ENCODE measurements at places on chromosomes 5 and 9.
A peak's percentile ranks its signal among the peaks of the same experiment; 100 is the strongest.

- H3K36me3 ChIP-seq: peaks cover 8% of the 10 kb centered on the region
- peaks cover 28% of the 10 kb centered on the region for H3K4me1 ChIP-seq
- no peaks in the 10 kb centered on the region for H3K27me3 ChIP-seq
- no peak overlapping the region for H3K4me3 ChIP-seq
- H3K27ac ChIP-seq: peak overlapping the region; percentile 35
These were observed 12.2 kb downstream of the TRAF1 start for GRCh38 chr9:120914396-120914795.

DNA sequence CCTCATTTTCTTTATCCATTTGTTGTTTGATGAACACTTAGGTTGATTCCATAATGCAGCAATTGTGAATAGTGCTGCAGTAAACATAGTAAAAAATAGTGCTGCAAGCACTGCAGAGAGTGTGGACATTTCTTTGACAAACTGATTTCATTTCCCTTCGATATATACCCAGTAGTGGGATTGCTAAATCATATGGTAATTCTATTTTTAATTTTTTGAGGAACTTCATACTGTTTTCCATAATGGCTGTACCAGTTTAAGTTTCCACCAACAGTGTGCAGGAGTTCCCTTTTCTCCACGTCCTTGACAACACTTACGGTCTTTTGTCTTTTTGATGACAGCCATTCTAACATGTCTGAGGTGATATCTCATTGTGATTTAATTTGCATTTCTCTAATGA is 138.2 kb upstream of the PLPPR1 start:
- no peak overlapping the region for H3K4me3 ChIP-seq
- H3K27me3 ChIP-seq: no peaks in the 10 kb centered on the region
- DNase-seq: no peak
- no peaks in the 10 kb centered on the region for H3K4me1 ChIP-seq
- no peak overlapping the region for H3K27ac ChIP-seq

GRCh38 chr5:10124287-10124686 is 125.4 kb downstream of the ATPSCKMT start:
- no peak overlapping the region for H3K4me3 ChIP-seq
- H3K27ac ChIP-seq: peak overlapping the region; percentile 56
- no peaks in the 10 kb centered on the region for H3K36me3 ChIP-seq
- H3K27me3 ChIP-seq: no peaks in the 10 kb centered on the region
- H3K4me1 ChIP-seq: peaks cover 15% of the 10 kb centered on the region
- DNase-seq: peak; percentile 49

DNA sequence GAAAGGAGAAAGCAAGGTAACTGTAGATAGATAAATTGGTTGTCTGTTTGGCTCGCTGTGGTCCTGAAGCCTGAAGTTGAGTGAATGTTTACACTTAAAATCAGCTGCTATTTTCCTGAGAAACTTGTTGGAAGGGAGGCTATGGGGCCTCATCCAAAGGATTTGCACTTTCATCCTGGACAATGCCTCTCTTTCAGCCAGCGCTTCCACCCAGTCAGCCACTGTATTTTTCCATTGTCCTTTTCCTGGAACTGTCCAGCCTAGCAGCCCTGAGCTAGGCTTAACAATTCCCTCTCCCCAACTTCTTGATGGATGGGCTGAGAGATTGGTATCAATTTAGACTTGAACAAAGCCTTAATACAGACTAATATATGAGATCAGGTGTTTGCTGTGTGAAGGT is 429.2 kb downstream of the DMAC1 start:
- H3K4me3 ChIP-seq: no peak overlapping the region
- H3K27me3 ChIP-seq: no peaks in the 10 kb centered on the region
- H3K4me1 ChIP-seq: peaks cover 42% of the 10 kb centered on the region
- peak overlapping the region; percentile 80 for H3K27ac ChIP-seq
- no peaks in the 10 kb centered on the region for H3K36me3 ChIP-seq

DNA sequence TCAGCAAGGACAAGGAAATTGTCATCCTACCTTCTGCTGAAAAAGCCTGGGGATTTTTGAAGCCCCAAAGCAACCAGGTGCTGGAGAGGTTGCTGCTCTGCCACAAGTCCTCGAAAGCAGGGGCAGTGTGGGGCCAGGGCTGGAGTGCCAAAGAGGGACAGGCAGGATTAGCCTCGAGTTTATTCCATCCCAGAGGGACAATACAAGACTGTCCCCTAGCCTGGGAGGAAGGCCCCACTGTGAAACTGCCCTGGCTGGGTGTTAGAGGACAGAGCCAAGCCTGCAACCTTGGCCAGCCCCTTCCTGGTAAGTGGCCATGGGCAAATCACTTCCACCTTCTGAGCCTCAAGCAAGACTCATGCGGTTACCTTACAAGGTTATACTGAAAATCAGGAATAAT is 55.1 kb downstream of the WHRN start:
- H3K27me3 ChIP-seq: peaks cover 23% of the 10 kb centered on the region
- H3K4me1 ChIP-seq: no peaks in the 10 kb centered on the region
- no peaks in the 10 kb centered on the region for H3K36me3 ChIP-seq
- DNase-seq: no peak
- H3K4me3 ChIP-seq: no peak overlapping the region

DNA sequence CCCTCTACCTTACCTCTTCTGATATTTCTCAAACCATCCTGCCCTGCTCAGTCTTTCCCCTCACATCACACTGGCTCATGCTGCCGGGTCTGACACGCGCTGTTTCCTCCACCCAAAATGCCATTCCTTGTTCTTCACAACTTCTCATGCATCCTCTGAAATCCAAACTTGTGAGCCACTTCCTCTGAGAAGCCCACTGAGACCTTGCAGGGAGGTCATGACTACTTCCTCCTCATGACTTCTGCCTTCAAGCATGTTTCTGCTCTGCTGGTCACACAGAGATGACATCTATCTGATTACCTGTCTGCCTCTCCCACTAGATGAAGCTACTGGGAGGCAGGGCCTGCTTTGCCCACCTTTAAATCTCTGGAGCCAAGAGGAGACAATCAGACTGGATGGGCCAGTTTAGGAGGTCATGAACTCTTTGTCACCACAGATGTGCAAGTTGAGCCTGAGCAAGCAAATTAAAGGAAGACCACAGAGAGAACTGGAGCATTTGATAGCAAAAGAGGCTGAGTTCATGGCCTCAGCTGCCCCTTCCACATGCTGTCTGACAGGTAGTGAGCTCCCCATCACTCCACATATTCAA is 119.8 kb upstream of the TBC1D2 start:
- H3K27ac ChIP-seq: no peak overlapping the region
- DNase-seq: no peak
- H3K4me1 ChIP-seq: peaks cover 10% of the 10 kb centered on the region

GRCh38 chr9:128375865-128376264 is 4.7 kb downstream of the URM1 start:
- no peaks in the 10 kb centered on the region for H3K27me3 ChIP-seq
- DNase-seq: no peak
- H3K4me3 ChIP-seq: no peak overlapping the region
- no peak overlapping the region for H3K27ac ChIP-seq

DNA sequence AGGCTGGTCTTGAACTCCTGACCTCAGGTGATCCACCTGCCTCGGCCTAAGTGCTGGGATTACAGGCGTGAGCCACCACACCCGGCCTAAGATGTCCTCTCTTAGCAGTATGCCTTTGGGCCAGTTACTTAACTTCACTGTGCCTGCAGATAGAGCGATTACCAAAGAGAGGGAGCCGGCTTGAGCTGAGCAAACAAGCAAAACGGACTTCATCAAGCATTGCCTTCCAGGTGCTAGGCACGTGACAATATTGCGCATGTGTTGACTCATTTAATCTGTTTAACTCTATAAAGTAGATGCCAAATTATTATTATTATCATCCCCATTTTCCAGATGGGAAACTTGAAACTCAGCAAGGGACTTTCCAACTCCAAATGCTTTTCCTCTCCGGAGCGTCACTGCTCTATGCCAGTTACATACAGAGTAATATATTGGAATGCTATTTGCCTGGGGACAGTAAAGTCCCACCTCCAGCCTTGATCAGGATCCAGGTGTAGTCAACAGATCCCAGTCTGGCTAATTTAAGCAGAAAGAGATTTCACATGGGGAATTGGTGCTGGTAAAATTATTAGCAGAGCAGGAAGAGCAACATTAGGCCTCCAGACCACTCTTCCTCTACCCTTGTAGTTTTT is 5.6 kb upstream of the C9orf152 start:
- H3K36me3 ChIP-seq: no peaks in the 10 kb centered on the region
- no peak overlapping the region for H3K27ac ChIP-seq
- no peaks in the 10 kb centered on the region for H3K27me3 ChIP-seq
- H3K4me3 ChIP-seq: no peak overlapping the region
- H3K4me1 ChIP-seq: no peaks in the 10 kb centered on the region
- no peak for DNase-seq

DNA sequence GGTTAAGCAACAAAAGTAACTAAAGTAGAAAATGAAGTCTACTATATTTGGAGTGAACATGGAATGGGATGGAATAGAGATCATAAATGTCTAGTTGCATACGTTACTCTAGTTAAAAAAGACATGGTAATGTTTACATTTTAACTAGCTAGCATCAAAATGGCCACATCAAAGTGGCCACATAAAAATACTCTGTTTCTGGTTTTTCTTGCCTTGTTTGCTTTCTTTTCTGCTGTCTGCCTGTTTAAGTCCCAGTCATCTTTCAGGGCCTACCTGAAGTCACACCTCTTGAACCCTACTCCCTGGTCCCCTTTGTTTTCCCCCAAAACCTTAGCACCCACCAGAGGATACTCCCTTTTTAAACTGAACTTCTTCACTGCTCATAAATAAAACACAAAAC is 6.4 kb upstream of the KIF2A start:
- H3K27me3 ChIP-seq: no peaks in the 10 kb centered on the region
- no peak overlapping the region for H3K4me3 ChIP-seq
- H3K27ac ChIP-seq: no peak overlapping the region
- no peaks in the 10 kb centered on the region for H3K4me1 ChIP-seq

- H3K36me3 ChIP-seq: peaks cover 37% of the 10 kb centered on the region
- H3K27ac ChIP-seq: peak overlapping the region; percentile 45
- no peak overlapping the region for H3K4me3 ChIP-seq
- H3K4me1 ChIP-seq: peaks cover 71% of the 10 kb centered on the region
- no peaks in the 10 kb centered on the region for H3K27me3 ChIP-seq
- no peak for DNase-seq
These were observed 107.9 kb downstream of the DCP2 start for GRCh38 chr5:113084402-113085083.

- H3K36me3 ChIP-seq: no peaks in the 10 kb centered on the region
- DNase-seq: no peak
- no peaks in the 10 kb centered on the region for H3K27me3 ChIP-seq
- H3K4me3 ChIP-seq: no peak overlapping the region
These were observed 4.3 kb upstream of the ITGA1 start for GRCh38 chr5:52783226-52783959.

DNA sequence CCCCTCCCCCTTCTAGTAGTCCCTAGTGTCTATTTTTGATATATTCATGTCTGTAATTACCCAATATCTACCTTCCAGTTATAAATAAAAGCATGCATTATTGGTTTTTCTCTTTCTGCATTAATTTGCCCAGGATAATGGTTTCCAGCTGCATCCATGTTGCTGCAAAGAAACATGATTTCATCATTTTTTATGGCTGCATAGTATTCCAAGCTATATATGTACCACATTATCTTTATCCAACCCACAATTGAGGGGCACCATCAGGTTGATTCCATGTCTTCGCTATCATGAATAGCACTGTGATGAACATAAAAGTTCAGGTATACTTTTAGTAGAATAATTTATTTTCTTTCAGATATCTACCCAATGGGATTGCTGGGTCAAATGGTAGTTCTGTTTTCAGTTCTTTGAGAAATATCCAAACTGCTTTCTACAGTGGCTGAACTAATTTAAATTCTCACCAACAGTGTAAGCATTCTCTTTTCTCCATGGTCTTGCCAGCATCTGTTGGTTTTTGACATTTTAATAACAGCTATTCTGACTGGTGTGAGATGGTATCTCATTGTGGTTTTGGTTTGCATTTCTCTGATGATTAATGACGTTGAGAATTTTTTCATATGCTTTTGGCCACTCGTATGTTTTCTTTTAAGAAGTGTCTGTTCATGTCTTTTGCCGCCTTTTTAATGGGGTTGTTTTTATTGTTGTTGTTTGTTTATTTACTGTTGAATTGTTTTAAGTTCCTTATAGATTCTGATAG is 746.1 kb upstream of the MEF2C start:
- no peaks in the 10 kb centered on the region for H3K36me3 ChIP-seq
- DNase-seq: no peak
- no peaks in the 10 kb centered on the region for H3K27me3 ChIP-seq
- no peak overlapping the region for H3K27ac ChIP-seq
- H3K4me3 ChIP-seq: no peak overlapping the region
- H3K4me1 ChIP-seq: no peaks in the 10 kb centered on the region

DNA sequence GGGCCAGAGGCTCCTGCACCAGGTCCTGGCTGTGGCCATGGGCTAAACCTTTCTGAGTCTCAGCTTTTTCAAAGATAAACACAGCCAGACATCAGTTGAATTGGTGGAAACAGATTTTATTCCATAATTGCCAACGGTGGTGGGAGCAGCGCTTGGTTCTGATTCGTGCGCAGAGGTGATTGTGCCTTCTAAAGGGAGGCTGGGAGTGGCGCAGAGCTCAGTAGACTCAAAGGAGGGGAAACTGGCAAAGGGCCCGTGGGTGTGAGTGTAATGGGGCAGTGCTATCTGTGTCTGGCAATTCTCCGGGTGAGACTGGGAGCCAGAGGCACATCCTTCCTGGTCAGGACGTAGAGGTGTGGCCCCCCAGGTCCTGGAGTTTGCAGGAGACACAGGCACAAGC is 169.4 kb upstream of the PPP1R26 start:
- H3K36me3 ChIP-seq: no peaks in the 10 kb centered on the region
- peaks cover 82% of the 10 kb centered on the region for H3K27me3 ChIP-seq
- H3K4me3 ChIP-seq: no peak overlapping the region
- H3K27ac ChIP-seq: no peak overlapping the region

- H3K36me3 ChIP-seq: no peaks in the 10 kb centered on the region
- no peak overlapping the region for H3K27ac ChIP-seq
- DNase-seq: no peak
These were observed 116.6 kb downstream of the ESM1 start for GRCh38 chr5:54868511-54869483.

GRCh38 chr5:27437594-27438200 is 399.3 kb upstream of the CDH9 start:
- no peaks in the 10 kb centered on the region for H3K36me3 ChIP-seq
- H3K27me3 ChIP-seq: no peaks in the 10 kb centered on the region
- H3K27ac ChIP-seq: no peak overlapping the region
- no peak overlapping the region for H3K4me3 ChIP-seq
